Adrenal gland (tissue), 19 donors: ENCODE measurements at places on chromosomes 11 and 22.

DNA sequence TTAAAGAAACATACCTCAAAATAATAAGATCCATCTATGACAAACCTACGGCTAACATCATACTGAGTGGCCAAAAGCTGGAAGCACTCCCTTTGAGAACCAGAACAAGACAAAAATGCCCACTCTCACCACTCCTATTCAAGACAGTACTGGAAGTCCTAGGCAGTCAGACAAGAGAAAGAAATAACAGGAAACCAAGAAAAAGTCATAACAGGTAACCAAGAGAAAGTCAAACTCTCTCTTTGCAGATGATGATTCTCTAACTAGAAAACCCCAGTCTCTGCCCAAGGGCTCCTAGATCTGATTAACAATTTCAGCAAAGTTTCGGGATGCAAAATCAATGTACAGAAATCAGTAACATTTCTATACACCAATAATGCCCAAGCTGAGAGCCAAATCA, 35.6 kb downstream of the TMEM123 start:
- no peaks in the 10 kb centered on the region for H3K4me1 ChIP-seq
- no peaks in the 10 kb centered on the region for H3K36me3 ChIP-seq
- H3K4me3 ChIP-seq: no peak overlapping the region
- DNase-seq: no peak
- no peaks in the 10 kb centered on the region for H3K27me3 ChIP-seq

- H3K27me3 ChIP-seq: no peaks in the 10 kb centered on the region
- H3K4me1 ChIP-seq: peaks cover 13% of the 10 kb centered on the region
- peak overlapping the region; percentile 93 for H3K27ac ChIP-seq
- no peaks in the 10 kb centered on the region for H3K36me3 ChIP-seq
- no peak for DNase-seq
- H3K4me3 ChIP-seq: no peak overlapping the region
Observed at GRCh38 chr11:61922539-61922938, 5.2 kb upstream of the RAB3IL1 start.

GRCh38 chr11:32016111-32016510, 74.8 kb upstream of the RCN1 start:
- H3K4me1 ChIP-seq: no peaks in the 10 kb centered on the region
- no peak for DNase-seq
- no peak overlapping the region for H3K27ac ChIP-seq
- no peak overlapping the region for H3K4me3 ChIP-seq
- no peaks in the 10 kb centered on the region for H3K27me3 ChIP-seq
- H3K36me3 ChIP-seq: no peaks in the 10 kb centered on the region

DNA sequence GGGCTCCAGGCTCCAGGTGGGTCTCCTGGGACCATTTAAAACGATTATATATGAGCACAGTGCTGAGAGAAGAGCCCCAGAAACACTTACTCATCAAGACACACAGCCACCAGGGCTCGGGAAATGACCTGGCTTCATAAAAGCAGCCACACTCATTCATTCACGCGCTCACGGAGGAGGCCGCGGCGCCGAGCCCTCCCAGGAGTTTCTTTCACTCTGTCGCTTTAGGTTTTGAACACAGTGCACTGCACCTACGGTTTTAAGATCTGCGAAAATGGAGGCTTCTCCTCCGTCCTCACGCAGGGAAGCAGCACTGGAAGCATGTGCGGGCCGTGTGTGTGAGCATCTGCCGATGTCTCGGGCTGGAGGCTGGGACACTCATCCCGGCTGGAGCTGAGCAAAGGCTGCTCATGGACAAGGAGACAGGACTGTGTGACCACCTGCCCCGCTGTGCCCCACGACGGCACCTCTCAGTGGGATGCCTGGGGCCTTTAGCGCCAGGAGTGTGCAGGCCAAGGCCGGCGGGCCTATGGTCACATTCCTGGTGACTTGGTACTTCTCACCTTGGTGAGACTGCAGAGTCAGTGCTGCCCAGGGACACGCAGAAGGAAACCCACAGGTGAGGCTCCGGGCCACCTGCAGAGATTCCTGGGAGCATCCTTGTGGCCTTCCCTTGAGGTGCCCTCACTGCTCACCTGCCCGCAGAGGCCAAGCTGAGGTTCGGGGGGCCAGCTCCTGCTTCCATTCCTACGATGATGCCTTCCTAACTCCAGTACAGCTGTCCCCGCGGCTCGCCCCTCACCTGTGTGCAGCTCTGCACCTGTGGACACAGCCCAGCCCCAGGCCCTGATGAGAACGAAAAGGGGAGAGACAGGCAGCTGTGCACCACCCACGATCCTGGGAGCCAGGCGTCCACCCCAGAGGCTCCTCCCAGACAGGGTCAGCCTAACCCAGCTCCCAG, 872.0 kb downstream of the BRD1 start:
- DNase-seq: no peak
- no peak overlapping the region for H3K4me3 ChIP-seq
- no peaks in the 10 kb centered on the region for H3K4me1 ChIP-seq

DNA sequence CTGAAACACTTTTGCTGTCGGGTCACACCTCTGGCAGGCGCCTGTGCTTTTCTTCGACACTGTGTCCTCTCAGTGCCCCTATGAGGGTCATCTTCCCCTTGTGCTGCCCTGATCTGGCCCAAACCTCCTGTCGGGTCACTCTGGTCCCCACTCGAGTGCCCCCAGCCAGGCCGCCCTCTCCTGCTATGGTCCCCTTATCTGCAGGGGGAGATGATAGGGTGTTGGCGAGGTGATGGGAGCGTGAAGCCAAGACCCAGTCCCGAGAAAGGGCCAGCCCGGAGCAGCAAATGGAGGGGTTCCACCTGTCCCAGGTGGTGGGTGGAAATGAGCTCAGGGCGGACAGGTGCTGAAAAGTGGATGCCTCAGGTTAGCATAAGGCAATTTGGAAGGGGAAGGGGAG, 9.7 kb downstream of the NADSYN1 start:
- H3K4me3 ChIP-seq: no peak overlapping the region
- DNase-seq: no peak
- no peaks in the 10 kb centered on the region for H3K27me3 ChIP-seq
- H3K4me1 ChIP-seq: no peaks in the 10 kb centered on the region
- H3K27ac ChIP-seq: no peak overlapping the region
- H3K36me3 ChIP-seq: peaks cover 46% of the 10 kb centered on the region
